ENCODE measurements at places on chromosomes 1 and 21.

DNA sequence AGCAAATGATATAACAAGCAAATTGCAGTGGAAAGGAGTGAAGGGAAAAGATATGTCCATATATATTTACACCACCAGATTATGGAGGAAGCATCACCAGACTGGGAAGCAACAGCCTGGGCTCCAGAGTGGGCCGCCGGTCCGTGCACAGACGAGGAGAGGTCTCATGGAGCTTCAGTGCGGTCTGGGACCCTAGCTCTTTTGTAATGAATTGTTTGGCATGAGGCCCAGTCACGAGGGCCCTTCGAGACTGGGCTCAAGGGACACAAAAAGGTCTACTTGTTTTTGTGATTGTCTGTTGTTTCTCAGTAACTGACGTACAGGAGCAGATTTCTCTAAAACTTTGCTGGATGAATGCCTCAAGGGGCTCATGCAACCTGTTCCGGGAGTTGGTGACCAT, 12.9 kb upstream of the STUM start:
- DNase-seq: no peak

- no peak for DNase-seq
Measured at GRCh38 chr21:45120975-45121374, 46.6 kb downstream of the ADARB1 start.

DNA sequence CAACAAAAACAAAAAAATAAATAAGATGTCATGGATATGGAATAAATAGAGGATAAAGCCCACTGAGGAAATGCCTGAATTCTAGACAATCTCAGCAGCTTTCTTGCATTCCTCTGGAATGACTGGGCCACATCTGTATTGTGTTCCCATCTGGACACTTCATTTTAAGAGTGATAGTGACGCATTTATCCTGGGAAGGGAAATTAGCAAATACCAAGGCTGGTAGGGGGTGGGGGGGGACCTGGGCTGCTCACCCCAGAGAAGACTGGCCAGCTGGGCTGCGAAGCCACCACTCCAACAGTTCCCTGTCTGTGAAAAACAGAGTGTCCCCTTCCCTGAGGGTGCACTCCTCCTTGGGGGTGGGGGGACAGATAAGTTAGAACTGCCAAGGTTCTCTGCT, 106.3 kb downstream of the HIVEP3 start:
- no peak for DNase-seq

DNA sequence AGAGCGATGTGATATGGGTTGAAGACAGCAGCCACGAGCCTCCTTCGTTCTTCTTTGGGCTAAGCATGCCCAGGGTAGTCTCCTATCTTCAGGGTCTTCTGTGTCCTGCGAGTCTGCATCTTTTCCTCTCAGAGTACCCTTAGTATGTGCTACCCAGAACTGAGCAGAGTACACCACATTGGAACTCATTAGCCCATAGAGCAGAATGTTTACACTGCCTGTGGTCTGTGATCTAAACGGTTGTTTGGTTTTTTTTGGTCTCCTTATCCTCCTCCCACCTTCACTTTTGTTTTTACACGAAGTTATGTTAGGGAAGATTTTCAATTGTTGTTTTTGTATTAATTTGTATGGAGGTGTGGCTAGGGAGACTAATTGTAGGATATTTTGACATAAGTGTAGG, 126.4 kb downstream of the NEK7 start:
- DNase-seq: no peak

- no peak for DNase-seq
Measured at GRCh38 chr1:1597275-1597930, 2.5 kb downstream of the FNDC10 start.

DNA sequence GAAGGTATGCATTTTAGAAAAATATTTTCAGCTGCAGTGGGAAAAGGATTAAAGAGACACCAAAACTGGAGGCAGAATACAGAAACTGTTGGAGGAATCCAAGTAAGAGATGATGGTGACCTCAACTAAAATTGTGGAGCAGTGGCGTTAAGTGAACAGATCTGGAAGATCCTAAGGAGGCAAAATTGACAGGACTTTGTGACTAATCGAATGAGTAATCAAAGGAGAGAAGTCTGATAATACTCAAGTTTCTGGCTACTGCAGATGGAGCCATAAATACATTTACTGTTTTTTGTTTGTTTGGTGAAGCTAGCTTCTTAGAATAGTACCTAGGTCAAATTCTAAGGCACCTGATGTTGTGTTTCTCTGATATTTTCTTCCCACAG, 3.1 kb downstream of the CTBS start:
- no peak for DNase-seq

- no peak for DNase-seq
Measured at GRCh38 chr1:159881622-159882526, 18.1 kb downstream of the CFAP45 start.

DNA sequence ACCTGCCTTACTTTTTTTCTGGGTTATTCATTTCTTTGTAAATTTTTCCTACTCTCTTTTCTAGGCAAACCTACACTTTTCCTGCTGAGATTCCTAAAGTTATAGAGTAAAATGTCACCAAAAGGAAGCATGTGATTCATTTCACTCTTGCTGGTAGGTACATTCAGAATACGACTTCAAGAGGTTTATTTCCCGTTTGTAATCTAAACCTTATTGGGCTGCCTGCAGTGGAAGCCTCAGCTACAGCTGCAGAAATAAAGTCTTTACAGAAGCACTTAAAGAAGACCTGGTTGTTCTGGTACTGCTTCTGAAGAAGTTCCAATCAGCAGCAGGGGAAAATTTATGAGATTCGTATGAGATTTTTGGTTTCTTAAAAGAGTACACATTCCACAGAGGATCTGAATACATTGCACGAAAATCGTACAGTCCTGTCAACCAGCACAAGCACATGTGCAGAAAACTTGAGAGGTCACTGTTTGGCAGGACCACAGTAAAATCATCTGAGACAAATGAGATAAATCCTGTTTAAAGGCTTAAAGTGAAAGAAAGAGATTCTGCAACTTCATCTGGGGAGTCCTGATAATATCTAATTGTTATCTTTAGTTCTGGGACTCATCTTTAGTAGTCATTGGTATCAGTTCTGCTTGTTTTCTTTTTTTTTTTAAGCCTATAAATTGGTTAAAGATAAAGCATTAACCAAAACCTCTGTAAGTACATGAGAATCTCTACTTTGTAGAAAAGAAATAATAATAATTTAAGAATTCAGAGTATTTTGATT, 109.9 kb upstream of the ADGRL2 start:
- DNase-seq: no peak

DNA sequence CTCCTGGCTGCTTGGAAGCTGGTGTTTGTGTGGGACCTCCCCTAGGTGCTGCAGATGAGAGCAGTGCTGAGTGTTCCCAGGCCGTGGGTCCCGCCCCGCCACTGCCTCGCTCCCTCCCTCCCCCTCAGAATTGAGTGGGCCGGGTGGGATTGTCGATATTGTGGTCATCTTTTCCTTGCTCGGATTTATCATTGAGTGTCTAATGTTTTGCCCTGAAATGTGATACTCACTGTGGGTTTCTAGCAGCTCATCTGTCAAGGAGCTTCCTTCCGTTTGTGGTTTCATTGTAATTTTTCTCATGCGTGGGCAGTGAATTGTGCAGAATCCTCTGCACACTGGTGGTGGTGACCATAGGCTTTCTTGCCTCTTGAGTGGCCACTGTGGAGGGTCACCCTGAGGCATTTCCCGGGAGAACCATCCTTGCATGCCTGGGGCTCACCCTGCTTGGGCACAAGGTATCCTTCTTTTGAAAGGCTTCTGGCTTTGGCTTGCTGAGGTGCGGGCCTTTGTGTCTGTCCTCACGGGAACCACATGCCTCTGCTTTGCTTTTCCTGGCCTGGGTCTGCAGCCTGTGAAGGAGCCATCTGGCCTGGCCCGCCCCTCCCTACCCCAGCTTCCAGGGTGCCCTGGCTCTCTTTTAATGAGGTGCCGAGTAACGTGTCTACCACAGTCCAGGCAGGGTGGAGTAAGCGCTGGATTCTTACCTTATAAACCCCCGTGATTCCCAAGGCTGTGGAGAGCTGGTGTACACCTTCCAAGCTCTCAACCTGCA, 25.6 kb downstream of the SLX9 start:
- DNase-seq: peak; percentile 12

GRCh38 chr1:151963288-151963687, 30.4 kb downstream of the S100A10 start:
- no peak for DNase-seq

DNA sequence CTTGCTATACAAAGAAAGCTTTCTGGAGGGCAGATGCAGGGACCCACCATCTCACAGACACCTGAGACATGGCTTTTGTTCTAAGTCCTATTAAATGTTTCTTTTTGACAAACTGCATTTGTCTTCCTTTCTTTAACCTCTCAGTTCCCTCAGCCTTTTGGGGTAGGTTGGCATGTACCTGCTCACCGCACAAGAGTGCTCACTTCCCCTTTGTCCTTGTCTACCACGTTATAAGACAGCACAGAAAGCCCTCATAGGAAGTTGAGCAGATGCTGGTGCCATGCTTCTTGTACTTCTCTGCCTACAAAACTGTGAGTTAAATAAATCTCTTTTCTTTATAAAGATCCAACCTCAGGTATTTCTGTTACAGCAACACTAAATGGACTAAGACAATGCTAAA, 31.9 kb upstream of the RGS21 start:
- DNase-seq: no peak

- no peak for DNase-seq
Measured at GRCh38 chr1:151934048-151934493, 24.8 kb upstream of the THEM4 start.

DNA sequence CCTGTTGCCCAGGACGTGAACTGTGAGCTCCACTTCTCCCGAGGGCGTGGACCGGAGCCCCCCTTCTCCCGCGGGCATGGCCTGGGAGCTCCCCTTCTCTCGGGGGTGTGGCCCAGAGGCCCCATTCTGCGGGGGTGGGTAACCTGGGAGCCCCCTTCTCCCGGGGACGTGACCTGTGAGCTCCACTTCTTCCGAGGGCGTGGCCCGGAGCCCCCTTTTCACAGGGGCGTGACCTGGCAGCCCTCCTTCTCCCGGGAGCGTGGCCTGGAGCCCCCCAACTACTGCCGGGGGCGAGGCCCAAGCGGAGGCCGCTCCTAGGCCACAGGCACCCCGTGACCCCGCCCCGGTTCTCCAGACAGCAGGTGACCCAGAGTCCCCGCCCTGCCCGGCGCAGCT, 320 bp downstream of the C1orf174 start:
- no peak for DNase-seq

DNA sequence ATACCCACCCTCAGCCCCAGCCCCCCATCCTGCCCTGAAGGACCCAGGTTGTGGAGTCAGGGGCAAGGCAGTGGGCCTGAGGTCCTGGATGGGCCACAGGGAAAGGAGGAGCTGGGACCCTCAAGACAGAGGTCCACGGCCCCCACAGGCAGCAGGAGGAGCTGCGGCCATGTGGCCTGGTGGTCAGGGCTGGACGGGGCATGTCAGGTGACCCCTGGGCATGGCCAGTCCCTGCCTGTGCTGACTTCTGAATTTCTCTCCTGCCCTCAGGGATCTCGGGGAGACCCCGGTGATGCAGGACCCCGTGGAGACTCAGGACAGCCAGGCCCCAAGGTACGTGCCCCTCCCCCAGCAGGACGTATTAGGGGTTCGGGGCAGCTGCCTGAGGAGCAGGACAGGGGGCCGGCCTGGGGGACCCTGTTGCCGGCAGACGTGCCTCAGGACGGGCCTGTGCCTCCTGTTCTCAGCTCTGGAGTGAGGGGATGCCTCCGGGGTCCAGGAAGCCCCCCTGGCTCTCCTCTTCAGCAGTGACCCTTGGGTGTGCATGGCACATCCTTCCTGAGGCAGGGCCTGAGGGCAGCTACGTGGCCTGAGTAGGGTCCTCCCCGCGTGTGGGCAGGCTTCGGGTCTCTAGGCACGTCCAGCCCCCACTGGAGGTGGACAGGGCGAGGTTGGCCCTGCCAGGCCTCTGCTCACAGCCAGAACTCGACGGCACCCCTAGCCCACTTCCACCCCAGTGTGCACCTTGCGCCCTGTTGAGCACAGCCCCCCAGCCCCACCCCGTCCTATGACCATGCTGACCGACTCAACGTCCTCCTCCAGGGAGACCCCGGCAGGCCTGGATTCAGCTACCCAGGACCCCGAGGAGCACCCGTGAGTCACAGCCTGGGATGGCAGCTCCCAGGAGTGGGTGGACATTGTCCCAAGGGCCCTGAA, 23.6 kb downstream of the COL6A2 start:
- no peak for DNase-seq

DNA sequence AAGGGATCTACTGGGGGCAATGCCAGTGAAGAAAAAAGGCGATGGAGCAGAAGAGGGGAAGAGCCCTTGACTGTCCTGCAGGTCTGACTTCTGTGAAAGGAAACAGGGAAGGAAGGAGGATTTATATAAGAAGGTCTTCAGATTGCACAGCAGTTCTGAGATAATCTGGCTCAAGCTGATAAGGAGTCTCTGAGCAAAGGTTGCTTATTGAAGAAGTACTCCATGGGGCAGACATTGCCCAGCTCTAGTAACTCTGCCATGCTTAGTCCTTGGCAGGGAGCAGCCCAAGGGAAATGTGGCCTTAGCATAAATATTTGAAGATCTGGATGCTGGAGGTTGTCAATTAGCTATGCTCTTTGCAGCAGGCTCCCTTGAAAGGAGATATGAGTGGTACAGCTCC, 15.9 kb upstream of the TTF2 start:
- DNase-seq: no peak

- no peak for DNase-seq
Measured at GRCh38 chr21:22710721-22711120, 1712.5 kb downstream of the NCAM2 start.

GRCh38 chr1:207952617-207953542, 42.0 kb upstream of the CD34 start:
- DNase-seq: no peak

GRCh38 chr1:34845131-34845901, 14.2 kb downstream of the SMIM12 start:
- DNase-seq: no peak
